HAP-1 (cell line): ENCODE measurements at places on chromosomes 6 and 20.

- DNase-seq: no peak
These were observed 3.8 kb downstream of the MEP1A start for GRCh38 chr6:46796848-46797580.

DNA sequence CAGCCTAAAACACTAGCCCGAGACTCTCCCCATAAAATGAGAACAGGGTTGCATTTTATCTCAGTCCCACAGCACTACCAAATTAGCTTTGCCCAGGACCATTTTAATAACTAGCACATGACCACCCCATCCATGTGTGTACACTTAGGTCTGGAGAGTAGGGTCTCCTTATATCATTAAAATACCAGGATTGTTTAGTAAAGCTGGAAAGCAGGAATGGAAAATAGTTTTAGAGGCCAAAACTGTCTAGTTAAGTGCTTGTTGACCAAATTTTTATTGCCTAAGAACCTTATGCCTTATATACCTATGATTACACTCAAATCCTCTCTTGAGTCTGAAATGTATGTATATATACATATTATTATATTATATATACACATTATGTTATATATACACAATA lies 608.4 kb downstream of the HDGFL1 start:
- no peak for DNase-seq

DNA sequence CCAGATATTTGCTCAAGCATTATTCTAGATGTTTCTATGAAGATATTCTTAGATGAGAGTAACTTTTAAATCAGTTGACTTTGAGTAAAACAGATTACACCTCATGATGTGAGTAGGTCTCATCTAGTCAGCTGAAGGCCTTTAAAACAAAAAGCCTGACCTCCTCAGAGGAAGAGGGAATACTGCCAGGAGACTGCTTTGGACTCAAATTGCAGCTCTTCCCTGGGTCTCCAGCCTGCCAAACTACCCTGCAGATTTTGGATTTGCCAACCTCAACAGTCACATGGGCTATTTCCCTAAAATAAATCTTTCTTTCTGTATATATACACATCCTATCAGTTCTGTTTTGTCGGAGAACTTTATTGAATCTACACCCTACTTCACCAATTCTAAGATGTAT lies 182.5 kb upstream of the TENT5A start:
- no peak for DNase-seq

GRCh38 chr6:125129354-125129753 lies 24.2 kb upstream of the TPD52L1 start:
- DNase-seq: no peak

DNA sequence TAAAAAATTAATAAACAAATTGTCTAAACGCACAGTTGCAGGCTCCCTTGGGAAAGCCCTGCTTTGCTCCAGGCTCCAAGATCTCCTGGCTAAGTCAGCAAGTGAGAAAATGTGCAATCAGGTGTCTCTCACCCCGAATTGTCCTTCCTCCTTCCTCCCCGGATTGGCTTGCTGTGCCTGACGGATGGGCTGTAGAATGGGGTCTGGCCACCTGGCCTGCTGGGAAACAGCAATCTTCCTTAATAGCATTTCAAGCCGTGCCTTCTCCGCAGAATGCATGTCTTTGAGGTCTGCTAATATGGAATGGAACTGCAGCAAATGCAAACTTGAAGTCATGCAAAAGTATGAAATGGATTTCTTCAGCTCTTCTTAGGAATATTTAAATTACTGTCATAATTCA lies 43.7 kb upstream of the CDKAL1 start:
- no peak for DNase-seq

DNA sequence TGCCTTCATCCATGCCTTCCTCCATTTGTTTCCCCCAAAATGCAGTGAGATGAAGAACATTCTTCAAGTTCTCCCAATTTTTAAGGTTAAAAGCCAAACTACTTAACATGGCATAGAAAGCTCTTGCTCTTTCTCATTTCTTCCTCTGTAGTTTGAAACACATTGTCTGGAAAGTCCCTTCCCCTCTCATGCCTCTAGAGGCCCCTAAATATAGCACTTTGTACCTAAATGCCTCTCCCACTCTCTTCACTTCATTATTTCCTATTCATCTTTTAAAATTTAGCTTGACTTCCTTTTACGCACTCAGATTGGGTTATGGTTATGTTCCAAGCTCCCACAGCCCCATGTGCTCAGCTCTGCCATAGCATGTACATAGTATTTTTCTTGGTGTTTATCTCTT lies 389.3 kb downstream of the HDGFL1 start:
- no peak for DNase-seq

DNA sequence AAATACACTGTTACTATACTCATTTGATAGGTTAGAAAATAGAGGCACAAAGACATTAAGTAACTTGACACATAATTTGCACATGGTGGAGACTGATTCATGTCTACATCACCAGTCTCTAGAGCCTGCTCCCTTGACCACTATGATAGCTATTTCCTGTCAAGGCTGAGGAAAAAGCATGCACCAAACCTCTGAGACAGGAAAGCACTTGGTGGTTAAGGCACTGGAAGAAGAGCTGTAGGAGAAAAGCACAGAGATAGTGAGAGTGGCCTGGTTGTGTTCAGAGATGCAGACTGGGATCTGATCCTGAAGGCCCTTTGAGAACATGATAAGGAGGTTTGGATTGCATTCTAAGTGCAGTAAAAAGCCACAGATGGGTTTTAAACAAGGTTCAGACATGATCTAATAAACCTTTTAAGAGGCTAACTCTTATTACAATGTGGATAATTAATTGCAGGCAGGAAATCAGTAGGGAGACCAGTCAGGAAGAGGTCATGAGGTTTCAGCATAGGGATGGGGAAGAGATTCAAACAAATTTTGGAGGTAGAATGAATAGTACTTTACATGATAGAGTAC lies 168.9 kb downstream of the PHF3 start:
- DNase-seq: no peak

DNA sequence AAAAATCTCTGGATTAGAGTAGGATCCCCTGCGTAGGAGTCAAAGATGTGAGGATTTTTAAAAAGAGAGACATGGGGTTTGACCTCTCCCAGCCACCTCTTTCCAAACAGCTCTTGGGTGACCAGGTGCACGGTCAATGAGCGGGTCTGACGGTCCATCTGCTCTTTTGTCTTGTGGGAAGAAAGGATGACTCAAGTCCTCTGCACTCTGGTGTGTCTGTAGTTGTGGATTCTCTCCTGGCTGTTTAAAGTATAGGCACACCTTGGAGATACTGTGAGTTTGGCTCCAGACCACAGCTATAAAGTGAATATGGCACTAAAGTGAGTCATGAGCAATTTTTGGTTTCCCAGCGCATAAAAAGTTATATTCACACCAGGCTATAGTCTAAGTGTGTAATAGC lies 209.8 kb downstream of the BMP7 start:
- no peak for DNase-seq

DNA sequence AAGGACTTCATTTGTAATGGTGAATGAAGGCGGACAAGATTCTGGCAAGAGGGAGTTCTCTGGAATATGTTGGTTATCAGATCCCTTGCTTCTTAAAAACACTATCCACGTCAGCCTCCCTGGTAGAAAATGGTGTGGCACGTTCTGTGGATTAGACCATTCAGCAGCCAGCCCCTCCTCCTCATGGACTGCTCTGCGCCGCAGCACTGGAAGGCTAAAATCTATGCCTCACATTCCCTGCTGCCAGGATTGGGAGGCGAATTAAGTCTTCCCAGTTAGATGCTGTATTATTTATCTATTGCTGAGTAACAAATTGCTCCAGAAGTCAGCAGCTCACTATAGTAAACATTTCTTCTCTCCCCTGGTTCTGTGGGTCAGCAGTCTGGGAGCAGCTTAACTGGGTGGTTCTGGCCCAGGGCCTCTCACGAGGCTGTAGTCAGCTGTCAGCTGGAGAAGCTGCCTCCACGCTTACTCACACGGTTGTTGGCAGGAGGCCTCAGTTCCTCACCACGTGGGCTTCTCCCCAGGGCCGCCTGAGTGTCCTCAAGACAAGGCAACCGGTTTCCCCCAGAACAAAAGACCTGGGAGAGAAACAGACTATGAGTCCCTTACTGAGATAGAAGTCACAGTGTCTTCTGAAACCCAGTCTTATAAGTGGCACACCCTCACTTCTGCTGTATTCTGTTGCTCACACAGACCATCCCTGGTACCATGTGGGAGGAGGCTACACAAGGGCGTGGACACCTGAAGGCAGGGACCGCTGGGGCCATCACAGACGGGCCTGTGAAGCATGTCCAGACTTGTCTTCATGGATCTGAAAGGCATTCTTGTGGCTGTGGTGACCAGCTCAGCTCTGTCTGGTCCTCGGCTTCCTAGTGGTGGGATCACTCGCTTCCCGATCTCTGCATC lies 101.0 kb downstream of the NRN1 start:
- DNase-seq: no peak

- no peak for DNase-seq
These were observed 90.2 kb downstream of the ZDHHC14 start for GRCh38 chr6:157471077-157471686.

- DNase-seq: no peak
These were observed 205.4 kb downstream of the TPBG start for GRCh38 chr6:82569022-82569421.

GRCh38 chr20:46619445-46619844 lies 31.8 kb downstream of the SLC13A3 start:
- no peak for DNase-seq

DNA sequence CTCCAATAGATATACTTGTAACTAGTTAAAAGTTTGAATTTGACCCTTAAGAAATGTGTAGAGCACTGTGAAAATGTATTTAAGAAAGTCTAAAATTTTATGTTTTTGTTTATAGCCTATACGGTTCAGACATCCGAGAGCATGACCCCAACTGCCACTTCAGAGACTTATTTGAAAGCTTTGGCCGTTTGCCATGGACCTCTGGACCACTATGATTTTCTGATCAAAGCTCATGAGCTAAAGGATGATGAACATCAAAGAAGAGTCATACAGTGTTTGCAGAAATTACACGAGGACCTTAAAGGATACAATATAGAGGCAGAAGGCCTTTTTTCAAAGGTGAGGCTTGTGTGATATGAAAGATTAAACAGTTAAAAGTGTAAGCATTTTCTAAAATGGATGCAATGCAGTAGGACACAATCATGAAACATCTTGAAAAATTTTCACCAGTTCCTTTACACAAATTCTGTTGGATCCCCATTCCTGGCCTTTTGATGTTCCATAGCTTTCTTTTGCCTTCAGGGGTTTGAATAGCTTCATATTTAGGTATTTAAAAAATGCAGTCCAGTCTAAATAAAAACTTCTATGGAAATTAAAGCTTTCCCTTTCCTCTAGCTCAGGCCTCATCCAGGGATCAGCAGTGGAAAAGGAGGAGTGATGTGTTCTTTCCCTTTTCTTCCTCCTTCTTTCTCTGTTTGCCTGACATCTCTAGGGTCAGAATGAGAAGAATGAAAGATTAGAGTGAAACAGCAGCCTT lies 29.0 kb downstream of the AFG1L start:
- DNase-seq: no peak

GRCh38 chr6:113004054-113004453 lies 656.9 kb downstream of the RFPL4B start:
- no peak for DNase-seq

DNA sequence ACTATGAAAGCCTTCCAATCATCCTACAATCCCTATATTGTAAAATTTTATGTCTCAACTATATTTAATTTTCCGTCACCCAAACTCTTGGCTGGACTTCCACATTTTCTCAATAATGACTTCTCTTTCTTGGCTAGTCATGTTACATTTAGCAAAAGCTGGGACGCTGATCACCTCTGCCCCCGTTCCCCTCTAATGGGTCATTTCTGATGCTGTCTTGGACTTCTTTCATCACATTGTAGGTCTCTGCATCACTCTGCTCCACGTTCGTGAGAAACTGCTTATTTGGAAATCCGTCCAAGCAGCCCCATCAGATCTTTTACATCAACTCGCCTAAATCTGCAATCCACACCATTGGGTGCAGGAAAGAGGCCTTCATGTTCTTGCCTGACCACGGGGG lies 203.8 kb downstream of the MYLK4 start:
- no peak for DNase-seq

GRCh38 chr6:80605165-80605989 lies 498.9 kb downstream of the BCKDHB start:
- DNase-seq: peak; percentile 12

DNA sequence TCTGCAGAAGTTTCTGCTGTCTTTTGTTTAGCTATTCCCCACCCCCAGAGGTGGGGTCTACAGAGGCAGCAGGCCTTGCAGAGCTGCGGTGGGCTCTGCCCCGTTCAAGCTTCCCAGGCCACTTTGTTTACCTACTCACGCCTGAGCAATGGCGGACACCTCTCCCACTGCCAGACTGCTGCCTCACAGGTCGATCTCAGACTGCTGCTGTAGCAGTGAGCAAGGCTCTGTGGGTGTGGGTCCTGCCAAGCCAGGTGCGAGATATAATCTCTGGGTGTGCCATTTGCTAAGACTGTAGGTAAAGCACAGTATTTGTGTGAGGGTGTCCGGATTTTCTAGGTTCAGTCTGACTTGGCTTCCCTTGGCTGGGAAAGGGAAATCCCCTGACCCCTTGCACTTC lies 23.6 kb upstream of the ZNF337 start:
- DNase-seq: no peak

DNA sequence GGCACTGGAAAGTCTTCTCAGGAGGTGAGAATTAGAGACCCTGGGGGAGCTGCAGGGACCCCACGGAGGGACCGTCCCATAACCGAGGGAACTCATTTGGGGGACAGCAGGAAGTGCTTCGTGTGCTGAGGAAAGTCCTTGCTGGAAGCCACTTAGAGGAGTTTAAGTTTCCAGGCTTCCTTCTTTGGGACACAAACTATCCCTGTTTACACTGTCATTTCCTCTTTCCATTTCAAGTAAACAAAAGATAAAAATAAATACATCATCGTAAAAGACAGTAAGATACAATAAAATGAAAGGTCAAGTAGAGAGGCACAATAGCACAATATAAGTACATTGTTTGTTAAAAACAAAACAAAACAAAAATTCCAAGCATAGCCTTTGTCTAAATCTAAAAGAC lies 101.2 kb downstream of the TTLL2 start:
- peak; percentile 34 for DNase-seq

DNA sequence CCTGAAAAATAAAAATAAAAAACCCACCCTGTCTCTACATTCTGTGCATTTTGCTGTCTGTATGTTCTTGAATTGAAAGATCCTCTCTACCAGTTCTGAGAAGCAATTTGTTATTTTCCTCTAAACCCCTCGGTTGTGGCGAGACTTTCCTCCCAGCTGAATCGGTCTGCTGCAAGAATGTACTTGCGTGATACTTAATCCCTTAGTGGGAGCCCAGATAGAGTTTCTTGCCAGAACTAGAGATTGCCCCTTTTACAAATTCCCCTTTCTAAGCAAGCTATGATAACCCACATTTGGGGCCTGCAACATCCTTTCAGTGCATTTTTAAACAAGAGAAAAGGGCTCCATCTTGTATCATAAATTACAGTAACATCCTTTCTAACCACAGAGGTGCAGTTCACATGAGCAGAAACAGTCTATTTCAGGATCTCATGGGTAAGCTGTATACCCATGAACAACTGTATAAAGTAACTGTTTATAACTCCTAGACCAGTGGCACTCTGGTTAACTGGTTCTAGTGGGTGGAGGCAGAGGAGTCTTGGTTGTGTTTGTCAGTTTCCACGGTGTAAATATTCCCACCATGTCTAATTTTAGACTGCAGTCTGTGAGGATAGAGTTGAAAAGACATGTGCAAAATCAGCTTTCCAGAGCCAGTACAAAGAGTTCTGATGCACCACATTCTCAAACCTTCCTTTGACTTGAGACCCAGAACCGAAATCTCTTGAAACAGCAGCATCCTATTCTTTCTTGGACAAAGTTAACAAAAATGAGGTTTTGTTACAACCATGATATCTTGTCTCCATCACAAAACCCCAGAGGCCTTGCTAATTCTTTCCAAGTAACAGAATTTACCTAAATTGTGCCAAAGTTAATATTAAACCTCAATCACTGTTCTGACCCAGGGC lies 113.1 kb upstream of the ZNF217 start:
- peak; percentile 27 for DNase-seq
